ENCODE measurements at places on chromosomes 3 and 15. TPM values are rescaled to one million over a fixed set of nuclear protein-coding genes. Genes with fewer than 3 reads are reported as not detected.

GRCh38 chr3:25910997-25911396 is 121.1 kb downstream of the OXSM start:
- no peak for DNase-seq

GRCh38 chr3:61740494-61740893 is 179.1 kb downstream of the PTPRG start:
- DNase-seq = no peak

- DNase-seq = peak; percentile 21
Measured at GRCh38 chr15:49556437-49556836, 64.2 kb downstream of the FAM227B start.

GRCh38 chr15:79339588-79340314 is 28.8 kb downstream of the TMED3 start:
- DNase-seq = no peak

DNA sequence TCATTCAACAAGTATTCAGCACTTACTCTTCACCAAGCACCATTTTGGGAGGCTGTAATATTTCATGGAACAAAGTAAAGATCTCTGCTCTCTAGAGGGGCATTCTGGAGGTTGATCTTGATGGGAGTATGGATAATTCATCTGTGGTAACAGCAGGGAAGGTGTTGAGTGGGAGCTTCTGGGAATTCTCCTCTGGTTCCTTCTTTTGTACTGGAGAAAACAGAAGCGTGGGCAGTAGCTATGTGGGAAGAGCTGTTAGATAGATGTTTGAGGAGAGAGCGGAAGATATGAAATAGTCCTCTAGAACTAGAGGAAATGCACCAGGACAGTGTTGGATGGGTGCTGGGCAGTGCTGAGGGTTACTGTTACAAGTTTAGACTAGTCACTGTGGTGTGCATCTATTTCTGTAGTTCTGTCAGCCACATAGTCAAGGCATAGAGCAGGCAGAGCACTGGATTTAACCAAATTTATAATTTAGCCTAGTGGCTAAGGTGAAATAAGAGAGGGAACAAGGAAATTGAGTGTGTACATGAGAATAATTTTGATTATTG is 9.6 kb downstream of the NMD3 start:
- DNase-seq = no peak

DNA sequence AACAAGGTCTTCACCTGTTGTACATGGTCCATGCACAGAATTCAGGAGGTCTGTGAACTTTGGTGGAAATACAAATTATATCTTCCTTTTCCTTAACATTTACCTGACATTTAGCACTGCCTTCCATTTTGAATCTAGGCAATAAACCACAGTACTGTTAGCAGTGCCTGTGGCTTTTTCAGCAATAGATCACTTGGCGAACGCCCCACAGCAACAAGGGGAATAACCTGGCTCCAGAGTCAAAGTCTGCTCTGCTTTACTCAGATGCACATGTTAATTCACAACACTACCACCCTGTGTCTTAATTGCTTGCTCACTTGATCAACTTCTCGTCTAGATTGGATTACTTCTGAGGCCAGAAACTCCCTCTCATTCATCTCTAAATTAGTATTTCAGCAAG is 414.6 kb upstream of the PROK2 start:
- no peak for DNase-seq

DNA sequence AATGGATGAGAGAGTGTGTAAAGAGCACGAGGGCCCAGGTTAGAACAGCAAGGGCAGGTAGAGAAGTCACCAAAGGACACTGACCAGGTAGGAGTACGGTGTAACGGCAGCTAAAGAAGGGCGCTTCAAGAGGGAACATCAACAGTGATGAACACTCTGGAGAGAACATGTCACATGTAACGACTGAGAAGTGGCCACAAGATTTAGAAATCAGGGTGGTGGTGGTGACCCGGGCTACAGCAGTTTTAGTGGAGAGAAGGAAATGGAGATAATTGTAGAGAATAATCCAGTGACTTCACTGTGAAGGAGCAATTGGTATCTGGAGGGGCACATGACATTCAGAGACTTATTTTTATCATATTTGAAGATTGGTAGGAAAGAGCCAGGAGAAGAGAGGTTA is 1.2 kb upstream of the C15orf40 start:
- no peak for DNase-seq

DNA sequence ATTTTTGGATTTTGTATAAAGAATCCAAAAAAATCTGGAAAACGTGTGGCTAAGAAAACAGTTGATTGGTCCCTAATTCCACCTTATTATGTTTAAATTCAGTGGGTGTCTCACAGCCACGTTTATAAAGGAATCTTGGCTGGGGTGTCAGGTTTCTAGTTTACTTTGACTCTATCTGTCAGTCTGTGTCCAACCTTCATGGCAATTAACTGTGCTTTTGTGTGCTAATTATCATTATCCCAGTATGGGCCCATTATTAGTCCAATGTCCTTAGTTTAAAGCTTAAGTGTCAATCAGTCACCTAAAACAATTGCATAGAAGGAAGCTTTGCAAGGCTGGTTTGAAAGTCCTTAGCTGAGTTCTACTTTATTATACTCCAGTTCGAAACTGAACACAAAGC is 3.7 kb upstream of the CNTN4 start:
- no peak for DNase-seq

DNA sequence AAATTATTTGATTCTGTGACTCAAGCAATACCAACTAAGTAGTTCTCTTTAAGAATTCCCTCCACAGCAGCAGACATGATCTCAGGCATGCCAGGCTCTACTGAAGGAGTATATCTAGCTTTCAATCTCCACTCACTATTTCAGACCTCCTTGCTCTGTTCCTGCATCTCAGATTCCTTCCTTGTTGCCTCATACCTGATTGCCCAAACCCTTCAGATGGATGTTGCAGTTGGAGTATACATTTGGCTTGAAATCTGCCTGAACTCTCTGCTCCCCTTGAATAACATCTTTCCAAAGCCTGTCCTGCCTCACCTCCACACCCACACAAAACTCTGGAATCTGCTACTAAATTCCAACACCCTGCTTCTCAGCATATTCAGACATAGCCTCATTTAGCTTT is 19.8 kb upstream of the TM4SF4 start:
- no peak for DNase-seq

DNA sequence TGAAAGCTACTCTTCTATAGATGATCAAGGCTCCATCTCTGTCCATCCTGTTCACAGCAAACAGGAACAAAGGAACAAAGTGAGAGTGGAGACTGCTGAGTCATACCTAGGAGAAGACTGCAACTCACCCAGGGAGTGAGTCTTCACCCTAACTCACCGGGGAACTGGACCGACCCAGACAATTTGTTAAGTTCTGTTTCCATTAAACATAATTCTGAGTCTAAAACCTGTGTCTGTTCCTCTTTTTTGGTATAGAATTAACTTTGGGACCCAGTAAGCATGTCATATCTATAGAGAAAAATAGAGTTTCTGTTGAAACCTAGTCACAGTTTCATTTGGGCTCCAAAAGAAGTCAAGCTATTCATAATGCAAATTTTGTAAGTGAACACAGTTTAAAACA is 21.6 kb downstream of the CCDC80 start:
- no peak for DNase-seq

DNA sequence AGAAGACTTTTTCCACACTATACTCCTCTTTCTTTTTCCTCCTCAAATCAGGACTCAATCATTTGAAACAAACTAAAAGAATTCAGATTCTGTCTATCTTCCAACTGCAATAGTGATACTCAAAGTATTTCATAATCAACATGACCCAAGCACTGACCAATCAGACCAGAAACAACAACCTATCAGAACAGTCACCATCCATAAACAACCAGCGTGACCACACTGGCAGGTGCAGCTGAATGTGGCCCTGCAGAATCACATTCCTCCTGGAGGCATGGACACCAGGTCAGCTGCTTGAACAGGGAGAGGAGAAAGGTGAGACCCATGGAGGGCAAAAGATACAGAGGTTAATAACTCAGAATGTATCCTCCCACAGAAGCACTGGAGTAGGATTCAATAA is 13.3 kb downstream of the HRG start:
- no peak for DNase-seq

- no peak for DNase-seq
Measured at GRCh38 chr3:134007819-134008218, 21.9 kb downstream of the SLCO2A1 start.

Gene SH2D7
- not detected for total RNA-seq

Gene TGM5
- not detected for total RNA-seq

Gene CD86
- 1.1 TPM for total RNA-seq

Gene CHST14
- 3.8 TPM for total RNA-seq

Gene NRROS
- 3.0 TPM for total RNA-seq

Gene ZBTB11
- 10.3 TPM for total RNA-seq

Gene IMPG2
- total RNA-seq = 0.64 TPM

Gene TBC1D2B
- total RNA-seq = 8.8 TPM

All from psoas muscle (tissue), 8 donors.